ENCODE measurements at places on chromosomes 11 and 22. TPM values are rescaled to one million over a fixed set of nuclear protein-coding genes. Genes with fewer than 3 reads are reported as not detected.

BIRC3 gene
- total RNA-seq: 65.4 TPM

OR51E1 gene
- not detected for total RNA-seq

NPAS4 gene
- 0.08 TPM for total RNA-seq

DNA sequence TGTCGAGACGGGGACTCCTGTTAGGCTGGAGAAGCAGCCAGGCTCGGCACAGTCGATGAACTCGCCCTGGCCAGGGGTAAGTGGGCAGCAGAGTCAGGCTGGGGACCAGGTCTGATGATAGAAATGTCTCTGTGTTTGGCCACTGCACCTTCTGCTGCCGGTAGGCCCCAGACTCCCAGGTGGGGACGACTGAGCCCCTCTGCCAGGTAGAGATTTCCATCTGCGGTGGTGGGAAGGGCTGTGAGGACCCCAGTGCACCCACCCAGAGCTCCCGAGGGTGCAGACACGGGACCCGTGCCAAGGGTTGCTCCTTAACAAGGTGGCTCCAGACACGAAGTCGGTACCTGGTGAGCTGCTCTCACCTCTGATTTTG is 862.5 kb downstream of the TBC1D22A start:
- H3K4me3 ChIP-seq: no peak overlapping the region
- no peak overlapping the region for H3K27ac ChIP-seq
- no peaks in the 10 kb centered on the region for H3K36me3 ChIP-seq
- H3K27me3 ChIP-seq: no peaks in the 10 kb centered on the region

- H3K4me1 ChIP-seq: no peaks in the 10 kb centered on the region
- H3K27me3 ChIP-seq: no peaks in the 10 kb centered on the region
- no peak for DNase-seq
- no peak overlapping the region for H3K4me3 ChIP-seq
These were observed 68.9 kb upstream of the HEPHL1 start for GRCh38 chr11:93952082-93952780.

DNA sequence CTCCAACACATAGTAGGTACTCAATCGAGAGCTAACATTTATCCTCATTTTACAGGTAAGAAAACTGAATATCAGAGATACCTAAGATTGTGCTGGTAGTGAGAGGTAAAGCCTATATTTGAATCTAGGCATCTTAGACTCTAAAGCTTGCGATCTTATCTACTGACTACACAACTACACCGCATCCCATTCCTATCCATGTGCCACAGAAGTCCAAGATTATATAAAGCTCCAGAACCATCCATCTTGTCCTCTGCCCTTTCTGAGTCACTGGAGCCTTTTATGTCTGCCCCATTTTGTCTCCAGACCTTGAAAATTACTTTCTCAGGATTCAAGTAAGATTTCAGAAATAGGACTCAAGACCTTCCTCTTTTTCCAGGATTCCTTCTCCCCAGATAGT is 84.4 kb downstream of the OR5AK2 start:
- no peaks in the 10 kb centered on the region for H3K4me1 ChIP-seq
- no peak overlapping the region for H3K4me3 ChIP-seq
- H3K27ac ChIP-seq: no peak overlapping the region
- no peaks in the 10 kb centered on the region for H3K27me3 ChIP-seq

DNA sequence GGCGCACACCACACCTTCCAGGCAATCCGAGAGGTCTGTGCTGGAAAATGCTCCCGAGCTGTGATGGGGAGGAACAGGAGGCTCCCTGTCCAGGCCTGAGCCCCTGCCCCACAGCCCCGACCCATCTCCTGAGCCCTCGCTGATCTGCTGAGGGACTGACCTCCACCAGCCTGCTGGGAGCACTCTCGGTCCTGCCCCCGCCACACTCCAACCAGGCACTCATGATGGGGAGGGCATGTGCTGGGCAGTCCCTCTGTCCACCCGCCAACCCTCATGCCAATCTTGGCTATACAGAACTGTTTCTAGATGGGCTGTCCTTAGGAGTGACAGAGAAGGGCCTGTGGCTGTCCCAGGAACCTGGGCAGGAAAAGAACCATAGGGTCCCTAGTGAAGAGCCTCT is 70.8 kb downstream of the TRMU start:
- H3K36me3 ChIP-seq: no peaks in the 10 kb centered on the region
- H3K4me1 ChIP-seq: no peaks in the 10 kb centered on the region
- H3K27me3 ChIP-seq: no peaks in the 10 kb centered on the region
- DNase-seq: no peak
- H3K4me3 ChIP-seq: no peak overlapping the region

GRCh38 chr22:29331213-29331612 is 15.7 kb upstream of the RASL10A start:
- DNase-seq: no peak
- no peak overlapping the region for H3K27ac ChIP-seq

Measured in Panc1 (cell line).